ENCODE measurements at places on chromosomes 7 and 10. TPM values are rescaled to one million over a fixed set of nuclear protein-coding genes. Genes with fewer than 3 reads are reported as not detected.
A peak's percentile ranks its signal among the peaks of the same experiment; 100 is the strongest.

DNA sequence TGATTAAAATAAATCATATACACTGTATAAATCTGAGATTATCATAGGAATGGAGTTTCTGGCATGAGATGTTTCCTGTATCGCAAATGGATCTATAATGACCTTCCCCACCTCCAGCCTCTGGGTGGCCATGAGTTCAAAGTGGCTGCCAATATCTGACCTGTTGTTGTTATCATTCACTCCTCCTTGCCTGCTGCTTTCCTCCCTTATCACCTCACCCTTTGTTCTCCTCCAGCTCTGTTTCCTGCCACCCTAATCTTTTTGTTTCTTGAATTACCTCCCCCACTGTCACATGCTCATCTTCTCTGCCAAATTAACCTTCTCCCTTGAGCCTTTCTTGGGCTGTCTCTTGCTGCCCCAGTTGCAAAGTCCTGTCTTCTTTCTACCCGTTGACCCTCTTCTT lies 12.0 kb downstream of the SCD start:
- no peak for DNase-seq
- no peaks in the 10 kb centered on the region for H3K4me1 ChIP-seq
- peaks cover 80% of the 10 kb centered on the region for H3K36me3 ChIP-seq
- no peak overlapping the region for H3K4me3 ChIP-seq
- no peak overlapping the region for H3K27ac ChIP-seq

GRCh38 chr10:14529351-14529750 lies 198.6 kb upstream of the FRMD4A start:
- no peak for DNase-seq
- H3K27ac ChIP-seq: no peak overlapping the region
- H3K36me3 ChIP-seq: no peaks in the 10 kb centered on the region
- H3K4me1 ChIP-seq: peaks cover 13% of the 10 kb centered on the region
- H3K27me3 ChIP-seq: no peaks in the 10 kb centered on the region
- H3K4me3 ChIP-seq: no peak overlapping the region

- no peaks in the 10 kb centered on the region for H3K27me3 ChIP-seq
- no peaks in the 10 kb centered on the region for H3K36me3 ChIP-seq
- no peak for DNase-seq
- peak overlapping the region; percentile 50 for H3K27ac ChIP-seq
Observed at GRCh38 chr10:43846968-43847367, 198.3 kb upstream of the ZNF32 start.

- peaks cover 14% of the 10 kb centered on the region for H3K4me1 ChIP-seq
- DNase-seq: no peak
- H3K36me3 ChIP-seq: no peaks in the 10 kb centered on the region
- no peak overlapping the region for H3K27ac ChIP-seq
- H3K27me3 ChIP-seq: no peaks in the 10 kb centered on the region
Observed at GRCh38 chr7:74138334-74138867, 35.8 kb upstream of the EIF4H start.

- H3K36me3 ChIP-seq: no peaks in the 10 kb centered on the region
- H3K4me1 ChIP-seq: no peaks in the 10 kb centered on the region
- H3K4me3 ChIP-seq: no peak overlapping the region
Observed at GRCh38 chr10:109956454-109957091, 33.3 kb upstream of the XPNPEP1 start.

- H3K27ac ChIP-seq: peak overlapping the region; percentile 92
- no peaks in the 10 kb centered on the region for H3K36me3 ChIP-seq
- no peaks in the 10 kb centered on the region for H3K27me3 ChIP-seq
- H3K4me1 ChIP-seq: peaks cover 18% of the 10 kb centered on the region
Observed at GRCh38 chr10:118754229-118754555, 578 bp downstream of the CACUL1 start.

DNA sequence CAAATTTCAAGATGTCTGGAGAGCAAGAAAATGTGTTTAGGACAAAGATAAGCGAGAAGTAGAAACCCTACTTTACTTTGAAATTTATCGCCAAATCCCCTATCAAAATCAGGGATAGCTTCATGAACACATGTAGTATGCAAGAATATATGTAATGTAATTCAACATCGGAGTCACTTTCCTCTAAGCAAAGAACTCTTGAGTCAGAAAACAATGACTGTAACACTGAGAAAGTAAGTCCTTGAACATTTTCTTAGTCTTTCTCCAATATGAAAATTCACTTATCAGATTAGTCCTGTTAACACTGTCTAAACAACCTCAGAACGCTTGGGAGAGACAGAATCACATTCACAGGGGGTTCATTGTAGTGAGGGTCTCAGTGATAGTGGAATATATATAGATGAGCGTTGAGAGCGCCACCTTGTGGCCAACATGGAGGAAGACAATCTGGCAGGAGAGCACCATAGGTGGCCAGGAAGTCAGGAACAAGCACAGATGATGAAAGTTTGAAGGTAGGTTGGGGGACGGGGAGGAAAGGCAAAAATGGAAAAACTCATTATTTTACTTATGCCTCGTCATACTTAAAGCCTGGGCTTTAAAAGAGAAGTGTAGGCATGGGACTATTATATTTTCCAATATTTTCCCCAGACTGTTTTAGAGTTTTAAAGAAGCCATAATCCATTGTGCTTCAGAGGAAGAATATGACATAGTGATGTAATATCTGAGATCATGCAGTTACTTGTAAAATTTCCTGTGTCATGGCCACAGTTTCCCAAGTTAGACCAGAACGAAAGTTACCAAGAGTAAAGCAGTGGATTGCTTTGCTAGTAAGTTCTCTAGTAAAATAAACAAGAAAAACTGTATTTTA lies 115.5 kb upstream of the GNAI1 start:
- H3K4me3 ChIP-seq: no peak overlapping the region
- no peak for DNase-seq
- no peaks in the 10 kb centered on the region for H3K27me3 ChIP-seq

DNA sequence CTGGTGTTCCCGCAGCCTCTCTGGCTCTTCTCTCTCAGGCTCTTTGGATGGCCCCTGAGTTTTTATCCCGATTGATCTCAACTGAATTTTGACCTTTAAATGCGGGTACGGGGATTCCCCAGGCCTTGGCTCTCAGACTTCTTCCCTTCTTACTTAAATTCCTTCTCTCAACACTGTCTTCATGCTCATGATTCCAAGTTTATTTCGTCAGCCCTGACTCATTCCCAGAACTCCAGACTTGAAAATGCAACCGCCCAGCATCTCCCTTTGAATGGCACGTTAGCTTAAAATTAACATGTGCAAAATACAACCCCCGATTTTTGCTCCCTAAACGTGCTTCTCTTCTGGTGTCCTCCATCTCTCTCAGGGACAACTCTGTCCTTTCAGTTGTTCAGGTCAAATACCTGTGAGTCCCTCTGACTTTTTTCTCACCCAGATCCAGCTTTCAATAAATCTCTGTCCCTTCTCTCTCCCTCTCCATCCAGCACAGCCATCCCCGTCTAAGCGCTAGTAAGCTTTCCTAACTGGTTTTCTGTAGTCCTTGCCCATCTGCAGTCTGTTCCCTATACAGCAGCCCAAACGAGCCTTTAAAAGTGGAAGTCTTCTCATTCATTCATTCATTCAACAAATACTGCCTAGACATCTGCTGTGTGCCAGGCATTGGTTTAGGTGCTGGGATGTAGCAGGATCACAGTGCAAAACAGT lies 7.1 kb downstream of the HECW1 start:
- no peak for DNase-seq
- no peaks in the 10 kb centered on the region for H3K4me1 ChIP-seq
- H3K36me3 ChIP-seq: no peaks in the 10 kb centered on the region
- peaks cover 5% of the 10 kb centered on the region for H3K27me3 ChIP-seq
- H3K4me3 ChIP-seq: no peak overlapping the region

DNA sequence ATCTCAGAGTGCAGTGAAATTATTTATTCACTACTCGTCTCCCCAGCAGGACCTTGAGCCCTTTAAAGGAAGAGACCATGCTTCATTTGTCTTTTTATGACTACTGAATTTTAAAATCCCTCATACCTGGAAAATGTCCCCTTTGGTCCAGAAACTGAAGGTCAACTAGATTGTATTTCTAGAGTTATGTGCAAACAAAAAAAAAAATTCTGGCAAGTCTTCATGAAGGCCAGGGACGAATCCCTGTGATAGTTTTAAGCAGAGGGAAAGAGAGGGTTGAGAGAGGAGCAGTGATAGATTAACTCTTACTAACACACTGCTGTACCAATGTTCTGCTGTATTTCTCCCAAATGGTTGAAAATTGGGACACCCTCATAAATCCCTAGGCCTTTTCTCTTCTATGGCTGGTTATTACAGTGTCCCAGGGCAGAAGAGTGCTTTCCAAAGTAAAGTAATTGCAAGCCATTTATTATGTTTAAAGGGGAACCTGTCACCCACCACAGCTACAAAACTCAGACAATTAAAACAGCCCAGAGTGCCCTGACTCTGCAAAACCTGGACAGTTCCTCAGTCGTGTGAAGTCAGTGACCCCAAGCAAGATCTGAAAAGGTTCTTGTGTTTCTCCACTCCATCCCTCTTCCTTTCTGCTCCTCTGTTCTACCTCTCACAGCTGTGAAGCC lies 182.8 kb upstream of the AOAH start:
- H3K4me3 ChIP-seq: no peak overlapping the region
- no peak for DNase-seq
- H3K27me3 ChIP-seq: no peaks in the 10 kb centered on the region
- no peaks in the 10 kb centered on the region for H3K4me1 ChIP-seq
- H3K36me3 ChIP-seq: no peaks in the 10 kb centered on the region
- H3K27ac ChIP-seq: no peak overlapping the region

DNA sequence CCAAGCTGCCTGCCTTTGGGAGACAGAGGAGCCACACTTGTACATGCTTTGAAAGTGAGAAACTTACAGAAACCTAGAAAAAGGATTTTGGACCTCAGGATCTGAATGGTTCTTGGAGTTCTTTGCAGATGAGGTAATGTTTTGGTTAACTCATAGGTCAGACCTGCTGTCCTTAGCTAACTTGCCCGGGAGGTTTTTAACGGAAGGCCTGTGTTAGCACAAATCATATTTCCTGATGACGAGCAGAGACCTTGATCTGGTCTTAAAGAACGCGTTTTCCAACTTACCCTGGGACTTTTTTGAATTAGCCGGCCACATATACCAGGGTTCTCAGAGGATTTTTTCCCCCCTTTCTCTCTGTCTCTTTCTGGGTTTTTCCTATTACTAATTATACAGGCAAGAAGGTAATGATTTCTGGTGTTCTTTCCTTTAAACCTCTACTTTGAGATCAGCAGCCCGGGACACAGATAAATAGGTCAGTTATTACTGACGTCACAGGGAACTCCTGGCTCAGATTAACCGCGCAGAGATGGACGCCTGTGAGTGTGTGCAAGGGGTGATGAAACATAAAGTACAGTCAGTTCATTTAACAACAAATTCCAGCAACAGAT lies 101.7 kb upstream of the KLF6 start:
- H3K4me3 ChIP-seq: peak overlapping the region; percentile 4
- DNase-seq: no peak
- peak overlapping the region; percentile 80 for H3K27ac ChIP-seq
- H3K4me1 ChIP-seq: no peaks in the 10 kb centered on the region
- no peaks in the 10 kb centered on the region for H3K36me3 ChIP-seq
- no peaks in the 10 kb centered on the region for H3K27me3 ChIP-seq

- H3K27ac ChIP-seq: no peak overlapping the region
- no peak for DNase-seq
- no peaks in the 10 kb centered on the region for H3K27me3 ChIP-seq
- H3K4me3 ChIP-seq: no peak overlapping the region
Observed at GRCh38 chr7:141122736-141123135, 48.9 kb downstream of the TMEM178B start.

DNA sequence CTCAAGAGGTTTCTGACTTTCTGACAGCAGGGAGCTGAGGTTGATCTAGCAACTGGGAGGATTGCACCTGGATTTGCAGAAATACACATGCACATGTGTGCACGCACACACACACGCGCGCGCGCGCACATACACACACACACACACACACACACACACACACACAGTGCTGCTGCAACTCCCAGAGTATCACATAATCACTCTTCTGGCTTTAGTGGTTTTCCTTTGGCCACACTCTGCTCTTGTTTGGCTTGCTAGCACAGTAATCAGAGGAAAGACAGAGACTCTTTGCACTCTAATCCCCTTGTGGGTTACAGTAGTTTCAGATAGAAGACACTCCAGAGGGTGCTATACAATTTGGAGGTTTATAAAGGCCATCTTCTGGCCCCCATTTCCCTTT lies 705.0 kb downstream of the AUTS2 start:
- no peaks in the 10 kb centered on the region for H3K36me3 ChIP-seq
- H3K4me3 ChIP-seq: no peak overlapping the region
- no peaks in the 10 kb centered on the region for H3K4me1 ChIP-seq

DNA sequence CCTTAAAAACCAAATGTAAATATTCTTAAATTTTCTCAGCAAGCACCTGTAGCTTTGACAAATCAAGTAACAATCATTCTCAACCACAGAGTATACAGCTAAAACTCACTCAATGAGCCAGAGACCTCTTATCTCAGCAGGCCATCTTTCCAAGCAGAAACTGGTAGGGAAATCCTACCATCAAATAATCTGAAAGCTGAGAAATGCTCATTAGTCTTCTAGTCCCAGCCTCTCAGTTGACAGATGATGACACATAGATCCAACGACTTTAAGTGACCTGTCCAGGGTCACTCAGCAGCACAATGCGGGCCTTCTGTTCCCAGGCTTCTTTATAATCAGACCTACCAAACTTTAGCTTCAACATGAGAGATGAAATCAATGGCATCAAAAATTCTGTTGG lies 184.6 kb downstream of the SGMS1 start:
- H3K4me3 ChIP-seq: no peak overlapping the region
- H3K36me3 ChIP-seq: no peaks in the 10 kb centered on the region
- H3K27ac ChIP-seq: no peak overlapping the region
- DNase-seq: no peak

- peaks cover 17% of the 10 kb centered on the region for H3K4me1 ChIP-seq
- no peaks in the 10 kb centered on the region for H3K27me3 ChIP-seq
- H3K36me3 ChIP-seq: peaks cover 61% of the 10 kb centered on the region
- H3K27ac ChIP-seq: no peak overlapping the region
Observed at GRCh38 chr10:99965700-99966099, 44.0 kb downstream of the DNMBP start.

Gene SPACDR
- not detected for total RNA-seq

Gene CNTNAP2
- total RNA-seq: 0.95 TPM

Gene LMOD2
- total RNA-seq: not detected

Gene PAPOLB
- total RNA-seq: not detected

Gene ARMH3
- 15.3 TPM for total RNA-seq

Gene PRSS37
- not detected for total RNA-seq

Gene NPY
- total RNA-seq: not detected

Gene BAIAP2L1
- 22.5 TPM for total RNA-seq

Gene HTR7
- 1.4 TPM for total RNA-seq

Gene VIM
- 614 TPM for total RNA-seq

Gene ATXN7L1
- 14.1 TPM for total RNA-seq

Gene FFAR4
- 0.26 TPM for total RNA-seq

Gene HYAL4
- not detected for total RNA-seq

Measured in esophagus squamous epithelium (tissue), 5 donors.